Amniotic stem cell (primary cell): ENCODE measurements at places on chromosomes 6 and 20.

DNA sequence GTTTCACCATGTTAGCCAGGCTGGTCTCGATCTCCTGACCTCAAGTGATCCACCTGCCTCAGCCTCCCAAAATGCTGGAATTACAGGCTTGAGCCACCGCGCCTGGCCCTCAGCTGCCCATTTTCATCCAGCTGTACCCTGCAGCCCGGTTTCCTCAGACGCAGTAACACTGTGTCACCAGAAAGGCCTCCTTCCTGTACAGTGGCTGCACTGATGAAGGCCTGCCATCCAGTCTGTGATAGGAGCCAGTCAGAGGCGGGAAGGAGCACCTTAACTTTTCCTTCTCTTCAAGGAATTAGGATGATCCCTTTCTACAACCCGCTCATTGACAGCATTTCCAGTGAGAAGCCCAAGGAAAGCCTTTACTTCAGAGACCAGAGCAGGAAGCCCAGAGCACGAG lies 75.9 kb downstream of the GFOD1 start:
- DNase-seq: no peak

- no peak for DNase-seq
These were observed 41.3 kb downstream of the NTSR1 start for GRCh38 chr20:62749851-62750445.

GRCh38 chr6:32962213-32962826 lies 6.1 kb upstream of the BRD2 start:
- no peak for DNase-seq

DNA sequence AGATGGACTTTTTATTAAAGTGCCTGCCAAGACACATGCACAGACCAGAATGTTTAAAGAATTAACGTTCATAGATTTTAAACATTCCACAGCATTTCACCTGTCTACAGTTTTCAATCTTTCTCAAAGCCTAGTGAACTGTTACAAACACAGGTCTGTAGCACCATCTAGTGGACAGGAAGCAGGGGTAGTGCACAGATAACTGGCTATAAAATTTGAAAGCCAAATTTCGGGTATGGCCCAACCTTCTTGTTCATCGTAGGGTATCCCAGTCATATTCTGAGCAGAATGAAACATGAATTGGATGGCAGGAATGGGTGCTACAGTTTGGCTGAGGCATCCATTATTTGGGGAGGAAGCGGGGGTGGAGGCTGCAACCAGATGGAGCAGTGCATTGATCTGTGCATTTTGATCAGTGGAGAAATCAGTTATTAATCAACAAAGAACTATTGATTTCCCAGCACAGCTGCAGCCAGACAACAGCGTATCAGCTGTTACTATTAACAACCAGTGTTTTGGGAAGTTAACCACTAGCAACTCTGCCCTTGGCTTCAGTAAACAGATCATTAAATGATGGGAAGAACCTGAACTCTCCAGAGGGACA lies 56.1 kb upstream of the B3GAT2 start:
- DNase-seq: peak; percentile 11

- DNase-seq: no peak
These were observed 32.3 kb downstream of the ELOVL2 start for GRCh38 chr6:11011787-11012234.

- DNase-seq: no peak
These were observed 612.3 kb upstream of the ARID1B start for GRCh38 chr6:156164701-156165452.

- DNase-seq: no peak
These were observed 237.1 kb downstream of the TBC1D7 start for GRCh38 chr6:13091192-13091591.

DNA sequence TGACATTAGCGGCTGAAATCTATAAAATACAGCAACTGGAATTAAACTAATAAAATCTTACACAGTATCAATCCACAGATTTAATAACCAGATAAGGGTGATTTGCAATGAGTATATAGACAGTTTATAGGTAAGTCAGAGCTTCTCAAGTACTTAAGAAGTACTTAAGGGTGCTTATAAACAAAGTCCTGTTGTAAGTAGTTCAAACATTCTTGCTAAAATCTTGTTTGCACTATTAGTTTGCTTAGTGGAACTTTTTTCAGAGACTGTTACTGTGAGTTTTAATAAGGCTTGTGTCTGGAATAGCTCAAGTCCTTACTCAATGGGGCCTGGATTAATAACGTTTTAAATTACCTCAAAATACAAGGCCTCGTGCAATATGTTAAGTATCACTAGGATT lies 240.5 kb downstream of the GMDS start:
- DNase-seq: no peak

DNA sequence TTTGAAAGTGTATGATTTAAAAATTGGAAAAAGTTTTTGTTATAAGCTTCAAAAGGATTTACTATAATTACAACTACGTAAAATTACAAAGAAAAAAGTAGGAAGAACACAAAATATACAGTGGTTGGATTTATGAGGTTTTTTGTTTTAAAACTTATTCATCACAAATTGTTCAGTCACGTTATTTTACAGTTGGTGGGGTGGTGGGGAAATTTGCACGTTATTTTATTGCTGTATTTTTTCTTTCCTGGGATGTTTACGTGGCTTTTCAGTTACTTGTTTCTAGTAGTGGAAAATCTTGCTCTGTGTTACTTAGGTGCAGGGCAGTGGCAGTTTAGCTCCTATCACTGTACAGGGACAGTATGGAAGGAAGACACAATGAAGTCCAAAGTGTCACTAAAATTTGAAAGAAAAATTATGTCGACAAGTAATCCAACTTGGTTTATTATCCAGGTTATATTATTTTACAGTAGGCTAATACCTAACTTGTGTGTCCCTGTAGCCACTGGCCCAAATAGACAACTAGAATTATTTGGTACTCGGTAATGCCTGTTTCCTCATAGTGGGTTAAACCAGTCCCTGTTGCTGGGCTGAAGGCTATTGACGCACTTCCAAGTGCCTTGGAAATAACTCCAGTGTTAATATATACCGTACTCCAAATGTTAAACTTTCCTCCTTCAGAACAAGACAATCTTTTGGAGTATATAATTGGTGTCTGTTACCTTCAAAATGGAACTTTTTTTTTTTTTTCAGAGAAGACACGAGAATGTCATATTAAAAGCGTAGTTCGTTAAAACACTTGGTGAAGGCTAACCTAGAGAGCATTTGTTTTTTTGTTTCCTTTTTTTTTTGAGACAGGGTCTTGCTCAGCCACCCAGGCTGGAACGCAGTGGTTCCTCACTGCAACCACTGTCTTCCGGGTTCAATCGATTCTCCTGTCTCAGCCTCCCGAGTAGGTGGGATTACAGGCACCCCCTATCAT lies 4.6 kb downstream of the JARID2 start:
- DNase-seq: no peak

DNA sequence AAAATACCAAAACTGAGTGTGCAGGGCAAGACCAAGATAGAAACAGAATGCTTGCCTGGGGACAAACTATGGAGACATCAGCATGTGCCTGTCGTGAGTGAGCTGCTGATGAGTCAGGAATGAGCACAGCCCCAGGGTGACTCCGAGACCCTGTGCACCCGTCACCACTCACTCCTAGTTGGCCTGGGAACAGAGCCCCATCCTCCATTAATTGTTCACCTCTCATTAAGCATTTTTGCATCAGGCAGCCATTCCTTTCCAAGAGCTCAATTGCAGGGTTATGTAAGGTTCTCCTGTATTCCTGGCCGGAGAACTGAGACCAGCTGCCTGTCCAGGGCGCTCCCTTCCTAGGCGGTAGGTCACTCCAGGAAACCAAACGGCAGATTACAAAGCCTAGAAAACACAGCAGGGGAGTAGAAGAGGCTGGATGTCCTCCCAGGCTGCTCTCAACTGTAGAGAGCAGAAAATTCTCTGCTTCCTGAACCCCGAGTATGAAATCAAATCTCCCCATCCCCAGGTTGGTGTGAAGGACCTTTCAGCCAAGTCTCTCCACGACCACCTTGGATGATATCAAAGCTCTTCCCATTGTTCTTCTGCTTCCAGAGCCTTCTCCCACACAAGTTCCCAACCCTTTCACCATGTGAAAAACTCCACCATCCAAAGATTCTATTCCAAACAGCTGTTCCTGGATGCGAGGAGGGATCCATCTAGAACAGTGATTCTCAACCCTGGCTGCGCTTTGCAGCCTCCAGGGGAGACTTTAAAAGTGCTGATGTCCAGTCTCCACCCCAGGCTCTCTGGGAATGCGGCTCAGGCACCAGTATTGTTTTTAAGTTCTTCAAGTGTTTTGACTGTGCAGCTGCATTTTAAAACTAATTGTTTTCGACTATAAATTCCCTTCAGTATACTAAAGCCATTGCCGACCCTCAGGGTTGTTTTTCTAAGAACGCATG lies 532.6 kb upstream of the JARID2 start:
- DNase-seq: peak; percentile 38

GRCh38 chr20:33233129-33233774 lies 2.5 kb upstream of the BPIFA1 start:
- DNase-seq: no peak

DNA sequence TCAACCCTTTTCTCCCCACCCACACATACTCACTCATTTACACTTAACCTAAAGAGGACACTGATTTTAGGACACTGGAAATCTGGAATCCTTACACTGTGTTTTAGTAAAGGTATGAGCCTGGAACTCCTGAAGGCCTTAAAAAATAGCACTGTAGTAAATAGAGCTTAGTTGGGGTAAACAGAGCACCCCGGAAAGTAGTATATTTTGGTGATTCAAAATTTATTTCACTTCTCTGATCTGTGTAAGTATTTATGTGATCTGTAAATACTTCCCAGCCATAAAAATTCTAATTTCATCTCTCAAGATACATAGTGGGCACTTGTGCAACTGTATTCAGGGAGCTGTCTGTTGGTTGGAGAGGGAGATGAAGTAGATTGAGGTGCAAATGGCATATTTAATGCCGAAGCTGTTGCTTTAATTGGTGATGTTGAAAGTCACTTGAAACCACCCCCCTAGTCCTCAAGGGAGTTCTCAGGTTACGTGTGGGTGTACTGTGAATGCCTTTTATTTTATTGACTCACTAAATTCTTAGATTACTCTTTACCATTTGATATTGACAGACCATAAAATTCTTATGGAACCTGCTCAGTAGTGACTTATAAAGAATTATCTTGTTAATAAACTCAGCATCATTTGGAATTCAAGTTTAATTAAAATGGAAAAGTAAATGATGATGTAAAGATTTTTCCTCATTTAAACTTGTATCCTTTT lies 154.9 kb downstream of the SOX4 start:
- DNase-seq: no peak

GRCh38 chr6:81820980-81821379 lies 68.5 kb upstream of the TENT5A start:
- no peak for DNase-seq

- no peak for DNase-seq
These were observed 69.6 kb downstream of the SSR1 start for GRCh38 chr6:7243179-7243981.

DNA sequence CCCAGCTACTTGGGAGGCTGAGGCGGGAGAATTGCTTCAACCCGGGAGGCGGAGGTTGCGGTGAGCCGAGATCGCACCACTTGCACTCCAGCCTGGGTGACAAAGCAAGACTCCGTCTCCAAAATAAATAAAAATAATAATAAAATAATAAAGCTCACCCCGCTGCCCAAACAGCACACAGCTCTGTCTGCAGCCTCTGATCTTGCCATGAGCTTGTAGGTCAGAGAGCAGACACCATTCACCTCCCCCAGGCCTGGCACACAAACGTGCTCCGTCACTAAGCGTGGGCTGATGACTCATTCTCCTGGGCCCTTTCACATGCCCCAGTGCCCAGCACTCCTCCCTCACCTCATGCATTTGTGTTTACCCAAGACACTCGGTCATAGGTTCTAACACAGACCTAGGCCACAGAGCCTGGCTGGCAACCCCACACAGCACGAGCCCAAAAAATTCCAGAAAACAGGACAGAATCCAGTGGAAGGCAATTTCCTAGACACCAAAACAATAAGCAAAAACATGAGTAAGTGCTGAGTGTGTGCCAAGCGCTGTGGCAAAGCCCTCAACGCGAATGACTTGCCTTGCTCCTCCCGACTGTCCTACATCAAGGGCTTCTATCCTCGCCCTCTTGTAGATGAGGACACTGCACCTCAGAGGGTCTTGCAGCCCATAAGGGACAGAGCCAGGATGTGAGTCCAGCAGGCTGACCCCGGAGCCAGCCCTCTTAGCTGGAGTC lies 18.0 kb downstream of the ATP9A start:
- peak; percentile 69 for DNase-seq

GRCh38 chr20:32510601-32511357 lies 74.4 kb downstream of the NOL4L start:
- no peak for DNase-seq

DNA sequence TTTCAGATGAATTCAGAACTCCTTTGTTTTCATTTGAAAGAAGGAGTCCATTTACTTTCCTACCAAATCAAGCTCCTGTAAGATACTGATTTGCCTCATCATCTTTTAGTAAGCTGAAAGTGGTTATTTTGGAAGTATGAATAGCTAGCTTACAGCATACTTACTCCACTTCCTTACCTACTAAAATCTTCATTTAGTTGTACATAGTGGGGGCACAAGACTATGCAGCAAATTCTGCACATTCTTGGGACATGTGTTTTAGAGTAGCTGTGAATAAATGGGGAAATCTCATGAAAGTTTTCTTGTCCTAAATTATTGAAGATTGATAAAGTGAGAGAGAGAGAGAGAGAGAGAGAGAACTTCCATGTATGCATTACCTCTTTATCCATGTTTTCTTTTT lies 256.3 kb downstream of the OGFRL1 start:
- DNase-seq: no peak

- no peak for DNase-seq
These were observed 114.2 kb downstream of the QRSL1 start for GRCh38 chr6:106743612-106744011.

GRCh38 chr20:53284256-53284655 lies 309.4 kb downstream of the ZNF217 start:
- no peak for DNase-seq

GRCh38 chr20:297925-298775 lies 780 bp downstream of the ZCCHC3 start:
- DNase-seq: no peak

DNA sequence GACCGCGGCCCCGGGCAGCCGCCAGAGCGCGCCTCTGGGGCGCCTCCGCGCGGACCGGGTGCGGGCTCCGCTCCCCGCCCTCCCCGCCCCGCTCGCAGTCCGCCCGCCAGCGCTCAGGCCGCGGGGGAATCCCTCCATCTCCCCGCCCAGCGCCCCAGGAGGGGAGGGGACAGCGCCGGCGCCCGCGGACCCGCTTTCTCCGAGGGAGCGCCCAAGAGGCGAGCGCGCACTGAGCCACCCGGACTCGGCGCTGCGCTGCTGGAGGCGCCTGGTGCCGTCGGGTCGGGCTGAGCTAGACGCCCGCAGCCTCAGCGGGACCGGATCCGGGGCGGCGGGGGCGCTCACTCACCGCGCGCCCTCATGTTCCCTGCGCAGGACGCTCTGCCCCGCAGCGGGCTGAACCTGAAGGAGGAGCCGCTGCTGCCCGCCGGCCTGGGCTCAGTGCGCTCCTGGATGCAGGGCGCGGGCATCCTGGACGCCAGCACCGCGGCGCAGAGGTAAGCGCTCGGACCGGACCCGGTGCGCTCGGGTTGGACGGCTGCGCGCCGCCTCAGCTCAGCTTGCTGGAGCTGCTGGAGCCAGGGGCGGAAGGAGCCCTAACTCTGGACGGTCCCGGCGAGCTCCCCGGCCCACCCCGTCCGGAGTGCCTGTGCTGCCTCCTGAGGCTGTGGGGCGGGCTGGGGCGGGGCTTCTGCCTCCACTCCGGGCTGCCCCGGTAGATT lies 867 bp downstream of the EBF4 start:
- DNase-seq: no peak

GRCh38 chr6:84177241-84177640 lies 50.2 kb downstream of the CEP162 start:
- no peak for DNase-seq

- peak; percentile 54 for DNase-seq
These were observed 6.8 kb upstream of the MRPS10 start for GRCh38 chr6:42224222-42225028.

- no peak for DNase-seq
These were observed 164.1 kb downstream of the ID4 start for GRCh38 chr6:20001286-20001685.
